Activated naive CD8-positive, alpha-beta T cell treated with anti-CD3 and anti-CD28 coated beads, Interleukin-2, amount 50 U/mL, for 16 hours (primary cell): ENCODE measurements at places on chromosomes 13 and 19.

DNA sequence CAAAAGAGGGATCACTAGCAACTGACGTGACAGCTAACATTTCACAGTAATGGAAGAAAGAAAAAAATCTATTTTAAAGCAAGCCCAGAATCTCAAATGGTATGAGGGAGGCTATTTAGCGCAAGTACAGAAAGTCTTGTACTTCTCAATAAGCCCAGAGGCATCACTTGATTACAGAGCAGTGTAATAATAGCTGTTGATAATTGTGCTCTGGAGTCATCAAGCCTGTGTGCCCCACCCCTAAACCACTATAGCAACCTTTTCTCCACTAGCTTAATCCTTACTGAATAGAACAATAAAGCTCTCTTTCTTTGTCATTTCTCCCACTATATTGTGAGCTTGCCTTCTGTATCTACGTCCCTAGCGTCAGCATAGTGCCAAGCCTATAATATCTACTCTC is 56.6 kb downstream of the FREM2 start:
- DNase-seq: no peak

DNA sequence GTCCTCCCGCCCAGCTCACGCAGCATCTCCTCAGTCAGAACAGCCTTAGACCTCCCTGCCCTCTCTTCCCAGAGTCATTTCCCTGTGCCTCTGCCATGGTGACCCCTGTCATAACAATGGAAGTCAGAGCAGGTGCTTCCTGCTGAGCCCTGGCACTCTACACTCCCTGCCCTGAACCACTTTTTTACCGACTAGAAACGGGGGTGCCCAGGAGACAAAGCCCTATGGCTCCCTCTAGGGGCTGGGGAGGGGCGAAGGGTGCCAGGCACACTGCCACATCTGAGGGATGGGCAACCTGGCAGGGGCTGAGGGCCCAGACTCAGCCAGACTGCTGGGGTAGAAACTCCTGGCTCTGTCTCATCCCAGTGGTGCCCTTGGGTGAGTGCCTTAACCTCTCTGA is 16.4 kb downstream of the ZNF574 start:
- DNase-seq: no peak

- DNase-seq: no peak
Measured at GRCh38 chr19:18232540-18233223, 6.4 kb upstream of the PDE4C start.

DNA sequence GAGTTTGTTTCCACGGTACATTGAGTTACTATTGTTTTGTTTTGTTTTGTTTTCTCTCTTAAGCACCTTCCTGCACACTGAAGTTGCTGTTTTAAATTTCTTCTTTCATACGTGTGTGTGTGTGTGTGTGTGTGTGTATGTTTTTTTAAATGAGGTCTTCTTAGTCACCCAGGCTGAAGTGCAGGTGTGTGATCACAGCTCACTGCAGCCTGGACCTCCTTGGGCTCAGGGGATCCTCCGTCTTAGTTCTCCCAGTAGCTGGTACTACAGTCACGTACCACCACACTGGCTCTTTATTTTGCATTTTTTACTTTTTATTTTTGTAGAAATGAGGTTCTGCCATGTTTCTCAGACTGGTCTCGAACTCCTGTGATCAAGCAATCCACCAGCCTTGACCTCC is 20.8 kb upstream of the ZNF429 start:
- DNase-seq: no peak

GRCh38 chr19:11198769-11199424 is 1.6 kb upstream of the KANK2 start:
- no peak for DNase-seq

DNA sequence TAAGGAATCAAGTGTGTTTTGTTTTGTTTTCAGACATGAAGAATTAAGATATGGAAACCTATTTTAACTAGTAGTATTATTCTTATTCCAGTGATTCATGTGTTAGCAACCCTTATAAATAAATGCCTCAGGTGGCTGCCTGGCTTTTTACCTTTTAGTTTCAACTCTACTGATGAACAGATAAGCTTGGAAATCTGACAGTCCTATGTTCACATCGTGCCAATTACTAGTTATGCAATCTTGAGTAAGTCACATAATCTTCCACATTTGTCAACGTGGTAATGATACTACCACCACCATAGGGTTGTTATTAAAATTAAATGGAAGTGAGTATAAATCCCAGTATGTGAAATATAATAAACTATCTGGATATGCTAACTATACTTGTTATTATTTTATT is 64.3 kb downstream of the TBC1D4 start:
- no peak for DNase-seq

GRCh38 chr19:13797870-13798269 is 2.6 kb downstream of the ZSWIM4 start:
- no peak for DNase-seq

GRCh38 chr19:48716562-48717291 is 2.8 kb downstream of the MAMSTR start:
- DNase-seq: no peak

GRCh38 chr13:106133025-106133424 is 402.4 kb downstream of the EFNB2 start:
- DNase-seq: no peak

DNA sequence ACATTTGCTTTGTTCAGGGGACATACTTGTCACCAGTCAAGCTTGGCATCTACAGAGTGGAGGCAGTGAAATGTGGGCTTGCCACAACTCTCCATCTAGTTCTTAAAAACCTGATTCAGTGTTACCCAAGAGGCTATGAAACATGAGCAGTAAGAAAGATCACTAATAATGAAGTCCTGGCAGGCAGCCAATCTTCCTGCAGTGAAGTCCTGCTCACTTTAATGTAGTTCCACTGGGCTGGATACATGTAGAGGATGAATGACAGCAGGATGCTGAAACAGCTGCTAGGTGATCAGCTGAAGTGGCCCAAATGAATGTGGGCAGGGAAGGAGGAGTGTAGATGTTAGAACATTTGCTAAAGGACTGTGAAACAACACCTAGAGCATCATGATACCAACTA is 1213.1 kb downstream of the OLFM4 start:
- no peak for DNase-seq

DNA sequence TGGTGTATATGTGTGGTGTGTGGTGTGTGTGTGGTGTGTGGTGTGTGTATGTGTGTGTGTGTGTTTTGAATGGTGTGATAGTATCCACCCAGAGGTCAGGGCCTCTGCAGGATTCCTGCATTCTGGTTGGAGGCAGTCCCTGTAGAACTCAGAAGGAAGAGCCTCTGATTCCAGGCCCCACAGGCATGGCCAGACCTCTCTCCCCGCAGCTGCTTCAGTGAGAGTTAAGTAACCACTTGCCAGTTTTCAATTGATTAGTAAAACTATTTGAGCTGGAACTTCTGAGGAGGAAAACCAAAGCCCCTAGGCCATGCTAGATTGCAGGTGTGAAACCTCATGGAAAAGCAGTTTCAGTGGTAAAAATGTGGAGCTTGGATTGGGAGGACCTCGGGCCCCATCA is 2.1 kb downstream of the ATP12A start:
- DNase-seq: no peak
